Stimulated activated naive CD4-positive, alpha-beta T cell treated with Interleukin-2 at 50 U/mL for 16 hours (primary cell): ENCODE measurements at places on chromosomes 3 and 15.

GRCh38 chr15:90497912-90498311 is 31.8 kb upstream of the CRTC3 start:
- DNase-seq = no peak

- DNase-seq = no peak
Observed at GRCh38 chr3:142897807-142898206, 8.9 kb upstream of the PCOLCE2 start.

DNA sequence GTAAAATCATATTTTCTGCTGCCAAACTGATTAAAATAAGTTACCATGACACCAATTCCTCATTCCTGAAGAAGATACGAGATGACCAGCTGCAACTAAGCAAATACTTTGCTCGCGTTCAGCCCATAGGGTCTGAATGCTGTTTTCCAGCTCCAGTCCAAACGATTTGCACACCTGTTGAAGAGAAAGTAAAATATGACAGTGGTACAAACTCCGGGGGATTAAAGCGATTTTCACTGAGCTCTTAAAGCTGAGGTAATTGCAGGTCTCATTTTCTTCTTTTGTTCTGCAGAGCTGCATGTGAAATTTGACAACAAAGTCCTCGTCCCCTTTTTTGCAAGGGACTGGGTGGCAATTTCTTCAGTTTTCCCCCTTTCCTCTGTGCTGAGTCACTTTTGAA is 118.4 kb downstream of the NR2F2 start:
- DNase-seq = no peak

- DNase-seq = no peak
Observed at GRCh38 chr3:97914388-97914787, 57.8 kb downstream of the RIOX2 start.

DNA sequence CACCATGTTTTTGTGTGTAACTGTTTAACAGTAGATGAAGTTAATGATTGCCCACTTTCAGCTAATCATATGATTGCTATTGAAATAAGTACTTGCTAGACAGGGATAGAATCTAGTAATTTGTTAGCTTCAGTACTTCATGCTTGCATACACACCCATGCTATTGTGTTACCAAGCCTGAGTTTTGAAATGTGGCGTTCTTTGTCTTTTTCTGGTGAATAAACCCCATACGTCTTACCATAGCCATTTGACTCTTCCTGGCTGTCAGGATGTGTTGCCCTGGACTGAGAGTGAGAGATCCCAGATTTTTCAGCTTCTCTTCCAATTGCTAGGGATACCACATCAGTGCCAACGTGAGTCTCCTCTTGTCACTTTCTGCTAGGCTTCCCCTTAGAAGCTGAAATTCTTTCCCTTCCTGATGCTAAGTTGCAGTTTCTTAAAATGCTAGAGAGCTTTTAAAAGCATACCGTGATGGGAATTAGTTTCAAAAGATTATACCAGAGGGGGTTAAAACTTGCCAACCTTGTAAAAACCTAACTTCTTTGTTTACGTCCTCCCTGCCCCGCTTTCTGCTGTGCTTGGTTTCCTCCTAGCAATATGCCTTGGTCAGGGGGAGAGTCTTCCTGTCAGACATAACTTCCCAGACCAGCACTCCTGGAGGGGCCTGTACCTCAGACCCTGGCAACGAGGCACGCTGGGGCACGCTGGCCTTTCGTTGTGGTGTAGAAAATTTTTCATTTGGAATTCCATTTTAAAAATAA is 62.9 kb upstream of the ULK4 start:
- DNase-seq = no peak

DNA sequence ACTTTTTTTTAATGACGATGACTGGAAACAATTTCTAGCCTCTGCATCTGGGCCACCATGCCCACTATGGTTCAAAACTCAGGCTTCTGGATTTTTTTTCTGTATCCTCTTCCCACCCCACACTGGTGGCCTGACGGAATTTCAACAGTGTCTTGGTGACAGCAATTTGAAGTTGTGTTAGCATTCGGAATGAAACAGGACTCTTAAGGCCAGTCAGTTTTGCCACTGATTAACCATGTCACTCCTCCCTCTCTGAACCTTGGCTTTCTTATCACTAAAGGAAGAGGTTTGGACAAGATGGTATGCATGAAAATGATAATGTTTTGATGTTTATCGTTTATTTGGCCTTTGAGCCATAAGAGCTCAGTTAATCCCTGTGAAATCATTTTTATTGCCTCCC is 41.6 kb upstream of the BDH1 start:
- DNase-seq = no peak

- no peak for DNase-seq
Observed at GRCh38 chr3:11514191-11514821, 129.4 kb downstream of the VGLL4 start.

- peak; percentile 26 for DNase-seq
Observed at GRCh38 chr15:80694611-80695098, 455 bp upstream of the ABHD17C start.

DNA sequence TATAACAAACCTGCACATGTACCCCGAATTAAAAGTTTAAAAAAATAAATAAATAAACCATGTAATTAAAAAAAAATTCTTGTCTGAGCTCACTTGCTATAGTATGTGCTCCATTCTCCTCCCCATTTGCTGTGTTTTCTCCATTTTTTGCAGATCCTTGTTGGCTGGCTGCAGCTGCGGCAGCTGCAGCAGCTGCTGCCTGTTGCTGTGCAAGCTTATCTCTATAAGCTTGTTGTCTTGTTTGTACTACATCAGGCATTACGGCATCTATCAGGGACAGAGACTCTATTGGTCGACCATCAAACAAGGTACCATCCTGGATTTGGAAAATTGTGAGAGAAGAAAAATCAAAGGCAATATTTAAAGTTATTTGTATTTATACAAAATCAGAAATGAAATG is 145.9 kb downstream of the TBL1XR1 start:
- DNase-seq = no peak

DNA sequence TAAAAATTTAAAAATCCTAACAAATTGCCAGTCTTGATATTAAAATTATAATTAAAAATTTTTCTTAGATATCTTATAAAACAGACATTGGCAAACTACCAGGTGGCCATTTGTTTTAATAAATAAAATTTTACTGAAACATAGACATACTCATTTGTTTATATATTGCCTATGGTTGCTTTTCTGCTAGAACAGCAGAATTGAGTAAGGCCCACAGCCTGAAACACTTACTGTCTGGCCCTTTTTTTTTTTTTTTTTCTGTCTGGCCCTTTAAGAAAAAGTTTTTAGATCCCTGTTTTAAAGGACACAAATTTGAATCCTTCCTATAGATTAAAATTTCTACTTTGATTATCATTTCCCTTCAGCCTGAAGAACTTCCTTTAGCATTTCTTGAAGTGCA is 60.5 kb upstream of the CTDSPL2 start:
- DNase-seq = no peak
